H9 (cell line): ENCODE measurements at places on chromosomes 3 and 15. TPM values are rescaled to one million over a fixed set of nuclear protein-coding genes. Genes with fewer than 3 reads are reported as not detected.
A peak's percentile ranks its signal among the peaks of the same experiment; 100 is the strongest.

- no peak overlapping the region for H3K4me3 ChIP-seq
- no peaks in the 10 kb centered on the region for H3K4me1 ChIP-seq
- DNase-seq: no peak
Observed at GRCh38 chr3:32551087-32551486, 19.6 kb downstream of the DYNC1LI1 start.

DNA sequence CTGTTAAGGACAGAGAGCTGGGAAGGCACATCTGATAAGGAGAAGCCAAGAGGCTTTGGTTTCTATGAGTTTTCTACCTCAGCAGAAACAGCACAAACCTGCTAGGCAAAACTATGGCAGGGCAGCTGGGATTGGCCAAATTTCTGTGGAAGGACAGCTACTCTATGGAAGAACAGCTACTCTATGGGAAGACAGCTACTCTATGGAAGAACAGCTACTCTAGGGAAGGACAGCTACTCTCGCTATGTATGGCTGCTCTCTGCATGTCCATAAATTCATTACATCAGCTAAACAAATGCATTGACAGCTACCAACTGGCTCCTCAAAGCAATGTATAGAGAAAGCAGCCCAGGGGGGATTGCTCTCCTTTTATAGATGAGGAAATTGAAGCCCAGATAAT lies 24.8 kb downstream of the MASP1 start:
- no peak for DNase-seq
- H3K4me1 ChIP-seq: peaks cover 2% of the 10 kb centered on the region
- no peak overlapping the region for H3K27ac ChIP-seq
- no peak overlapping the region for H3K4me3 ChIP-seq
- H3K27me3 ChIP-seq: no peaks in the 10 kb centered on the region
- H3K36me3 ChIP-seq: peaks cover 16% of the 10 kb centered on the region

GRCh38 chr3:81910244-81910852 lies 148.9 kb upstream of the GBE1 start:
- DNase-seq: no peak
- H3K27ac ChIP-seq: no peak overlapping the region
- H3K4me1 ChIP-seq: 0 out of 2 replicates have a peak, but pooled peaks cover 2% of the 10 kb centered on the region
- peaks cover 3% of the 10 kb centered on the region for H3K36me3 ChIP-seq
- no peak overlapping the region for H3K4me3 ChIP-seq

- no peak for DNase-seq
- H3K4me3 ChIP-seq: no peak overlapping the region
- no peaks in the 10 kb centered on the region for H3K27me3 ChIP-seq
- no peaks in the 10 kb centered on the region for H3K36me3 ChIP-seq
Observed at GRCh38 chr3:35651851-35652250, 12.5 kb downstream of the ARPP21 start.

GRCh38 chr3:97235611-97236315 lies 421.4 kb downstream of the EPHA6 start:
- no peaks in the 10 kb centered on the region for H3K27me3 ChIP-seq
- H3K4me3 ChIP-seq: no peak overlapping the region
- H3K4me1 ChIP-seq: no peaks in the 10 kb centered on the region
- H3K36me3 ChIP-seq: no peaks in the 10 kb centered on the region
- H3K27ac ChIP-seq: no peak overlapping the region

DNA sequence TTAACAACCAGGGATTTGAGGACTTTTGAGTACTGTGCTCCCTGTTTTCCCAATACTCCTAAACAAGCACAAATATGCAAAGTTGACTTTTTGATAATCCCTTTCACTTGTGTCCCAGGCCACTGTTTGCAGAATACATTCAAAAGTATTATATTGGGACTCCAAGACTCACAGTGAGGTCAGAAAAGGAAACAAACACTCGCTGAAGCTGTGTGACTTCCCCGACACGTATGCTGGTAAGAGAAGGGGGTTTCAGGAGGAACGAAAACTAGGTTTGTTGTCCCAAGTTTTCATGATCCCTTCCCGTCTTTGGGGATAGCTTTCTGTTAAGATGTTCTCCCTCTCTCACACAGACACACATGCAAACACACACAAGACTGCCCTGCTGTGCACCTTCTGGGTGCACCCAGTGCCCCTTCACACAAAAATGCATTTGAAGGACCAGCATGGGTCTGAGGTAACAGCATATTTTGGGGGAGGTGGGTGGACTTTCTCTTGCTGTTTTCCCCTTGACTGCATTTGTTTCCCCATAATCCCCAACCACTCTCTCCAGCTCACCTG lies 225.2 kb upstream of the PRICKLE2 start:
- H3K27ac ChIP-seq: no peak overlapping the region
- DNase-seq: no peak
- no peak overlapping the region for H3K4me3 ChIP-seq

GRCh38 chr15:96737408-96737807 lies 406.9 kb downstream of the NR2F2 start:
- H3K4me1 ChIP-seq: no peaks in the 10 kb centered on the region
- H3K4me3 ChIP-seq: no peak overlapping the region
- no peaks in the 10 kb centered on the region for H3K27me3 ChIP-seq
- DNase-seq: no peak

DNA sequence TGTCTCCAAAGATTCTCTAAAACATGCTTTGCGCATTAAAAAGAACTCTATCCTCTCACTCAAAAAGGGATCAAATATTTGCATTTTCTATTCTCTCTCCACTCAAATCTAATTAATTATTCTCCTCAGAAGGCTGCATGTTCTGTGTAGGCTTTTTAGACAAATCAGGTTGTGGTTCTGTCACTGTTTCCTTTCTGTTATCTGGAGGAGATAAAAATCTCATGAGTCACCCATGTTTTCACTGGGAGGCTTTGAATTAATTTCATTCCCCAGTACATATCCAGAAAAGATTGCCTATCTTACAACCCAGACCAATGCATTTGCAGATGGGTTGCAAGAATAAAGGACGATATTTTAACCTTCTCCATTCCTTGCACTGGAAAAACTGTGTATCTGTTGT lies 446.5 kb downstream of the GRM7 start:
- no peak for DNase-seq
- peaks cover 3% of the 10 kb centered on the region; the same call in 1 of the 2 replicates for H3K4me1 ChIP-seq
- H3K27me3 ChIP-seq: no peaks in the 10 kb centered on the region
- no peaks in the 10 kb centered on the region; the same call in 1 of the 3 replicates for H3K36me3 ChIP-seq
- H3K4me3 ChIP-seq: no peak overlapping the region

GRCh38 chr3:124292329-124292728 lies 300.4 kb upstream of the ROPN1 start:
- H3K4me3 ChIP-seq: no peak overlapping the region
- no peak overlapping the region for H3K27ac ChIP-seq
- no peaks in the 10 kb centered on the region for H3K4me1 ChIP-seq
- DNase-seq: no peak

GRCh38 chr3:194346621-194347020 lies 4.5 kb downstream of the CPN2 start:
- DNase-seq: no peak
- no peaks in the 10 kb centered on the region for H3K36me3 ChIP-seq
- H3K4me3 ChIP-seq: no peak overlapping the region
- no peaks in the 10 kb centered on the region for H3K4me1 ChIP-seq

- H3K36me3 ChIP-seq: no peaks in the 10 kb centered on the region
- H3K4me1 ChIP-seq: no peaks in the 10 kb centered on the region
- H3K27me3 ChIP-seq: no peaks in the 10 kb centered on the region
- H3K4me3 ChIP-seq: no peak overlapping the region
Observed at GRCh38 chr15:81120069-81120468, 14.0 kb upstream of the CFAP161 start.

DNA sequence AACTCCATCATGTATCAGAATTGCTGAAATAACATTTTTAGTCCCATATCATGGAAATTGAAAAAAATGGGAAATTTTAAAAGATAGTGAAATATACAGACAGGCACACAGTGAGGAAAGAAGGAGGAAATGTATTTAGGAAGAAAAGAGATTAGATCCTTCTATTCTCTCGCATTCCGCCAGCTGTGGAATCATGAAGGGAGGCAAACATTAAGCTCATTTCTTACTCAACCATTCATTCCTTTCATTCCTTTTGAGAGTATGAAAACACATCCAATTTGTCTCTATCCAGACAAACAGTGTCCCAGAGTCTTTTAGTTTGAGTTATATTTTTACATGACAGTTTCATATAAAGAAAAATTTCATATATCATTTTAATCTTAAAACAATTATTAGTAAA lies 52.5 kb upstream of the KCNMB2 start:
- no peaks in the 10 kb centered on the region; the same call in 1 of the 2 replicates for H3K4me1 ChIP-seq
- H3K4me3 ChIP-seq: no peak overlapping the region
- H3K27me3 ChIP-seq: no peaks in the 10 kb centered on the region

DNA sequence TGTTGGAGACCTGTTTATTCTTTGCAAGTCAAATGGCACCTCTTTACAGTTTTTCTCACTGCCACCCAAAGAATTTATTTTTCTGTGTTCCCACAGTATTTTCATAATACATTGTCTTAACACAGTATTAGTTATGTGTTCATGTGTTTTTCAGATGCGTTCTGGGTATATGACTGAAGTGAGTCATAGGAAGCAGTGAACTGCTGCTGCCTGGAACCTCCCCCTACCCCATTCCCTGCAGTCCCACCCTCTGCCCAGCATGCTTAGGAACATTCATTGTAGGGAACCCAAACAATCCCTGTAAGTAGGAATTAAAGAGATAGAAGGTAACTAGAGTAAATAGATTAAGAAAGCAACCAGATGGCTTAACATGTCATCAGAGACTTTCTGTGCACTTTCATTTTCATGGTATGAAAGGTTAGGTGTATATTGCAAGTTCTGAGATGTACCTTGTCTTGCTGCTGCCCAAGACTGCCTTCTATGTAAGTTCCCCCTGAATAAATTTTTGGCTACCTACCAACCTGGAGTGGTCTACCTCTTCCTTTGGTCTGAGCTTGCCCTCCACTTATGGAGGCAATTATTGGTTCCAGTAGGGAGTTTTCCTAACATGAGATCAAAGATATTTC lies 21.9 kb upstream of the SQOR start:
- no peaks in the 10 kb centered on the region for H3K4me1 ChIP-seq
- peaks cover 4% of the 10 kb centered on the region; the same call in 1 of the 2 replicates for H3K36me3 ChIP-seq
- no peaks in the 10 kb centered on the region for H3K27me3 ChIP-seq
- H3K27ac ChIP-seq: no peak overlapping the region
- H3K4me3 ChIP-seq: no peak overlapping the region
- DNase-seq: no peak

DNA sequence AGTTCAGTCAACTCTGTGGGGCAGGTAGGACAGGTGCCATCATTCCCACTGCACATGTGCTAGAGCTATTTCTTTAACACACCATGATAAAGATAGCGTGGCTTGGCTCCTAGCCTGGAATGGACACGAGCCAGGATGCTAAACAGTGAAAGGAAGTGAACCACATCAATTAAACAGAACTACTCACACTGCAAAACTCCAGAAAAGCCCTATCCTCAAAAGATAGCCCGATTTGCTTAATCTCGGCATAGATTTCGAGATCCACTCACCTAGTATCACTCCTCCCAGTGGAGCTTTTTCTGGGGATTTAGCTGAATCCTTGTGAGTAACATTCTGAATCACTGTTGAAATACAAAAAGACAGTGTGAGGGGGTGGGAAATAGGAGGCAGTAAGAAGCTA lies 118.0 kb downstream of the ABI3BP start:
- no peak overlapping the region for H3K27ac ChIP-seq
- no peaks in the 10 kb centered on the region for H3K27me3 ChIP-seq
- H3K4me3 ChIP-seq: no peak overlapping the region
- H3K4me1 ChIP-seq: no peaks in the 10 kb centered on the region

DNA sequence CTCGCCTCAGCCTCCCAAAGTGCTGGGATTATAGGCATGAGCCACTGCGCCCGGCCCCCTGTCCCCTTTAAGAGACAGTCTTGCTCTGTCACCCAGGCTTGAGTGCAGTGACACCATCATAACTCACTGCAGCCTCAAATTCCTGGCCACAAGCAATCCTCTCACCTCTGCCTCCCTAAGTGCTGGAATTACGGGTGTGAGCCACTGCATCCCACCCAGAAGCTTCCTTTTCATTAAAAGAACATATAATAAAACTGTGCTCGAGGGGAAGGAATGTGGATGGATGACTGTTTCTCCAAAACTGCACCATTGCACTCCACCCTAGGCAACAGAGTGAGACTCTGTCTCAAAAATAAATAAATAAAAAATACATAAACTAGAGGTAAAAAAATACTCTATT lies 70.1 kb downstream of the NCEH1 start:
- H3K27ac ChIP-seq: no peak overlapping the region
- H3K4me1 ChIP-seq: no peaks in the 10 kb centered on the region
- DNase-seq: no peak

DNA sequence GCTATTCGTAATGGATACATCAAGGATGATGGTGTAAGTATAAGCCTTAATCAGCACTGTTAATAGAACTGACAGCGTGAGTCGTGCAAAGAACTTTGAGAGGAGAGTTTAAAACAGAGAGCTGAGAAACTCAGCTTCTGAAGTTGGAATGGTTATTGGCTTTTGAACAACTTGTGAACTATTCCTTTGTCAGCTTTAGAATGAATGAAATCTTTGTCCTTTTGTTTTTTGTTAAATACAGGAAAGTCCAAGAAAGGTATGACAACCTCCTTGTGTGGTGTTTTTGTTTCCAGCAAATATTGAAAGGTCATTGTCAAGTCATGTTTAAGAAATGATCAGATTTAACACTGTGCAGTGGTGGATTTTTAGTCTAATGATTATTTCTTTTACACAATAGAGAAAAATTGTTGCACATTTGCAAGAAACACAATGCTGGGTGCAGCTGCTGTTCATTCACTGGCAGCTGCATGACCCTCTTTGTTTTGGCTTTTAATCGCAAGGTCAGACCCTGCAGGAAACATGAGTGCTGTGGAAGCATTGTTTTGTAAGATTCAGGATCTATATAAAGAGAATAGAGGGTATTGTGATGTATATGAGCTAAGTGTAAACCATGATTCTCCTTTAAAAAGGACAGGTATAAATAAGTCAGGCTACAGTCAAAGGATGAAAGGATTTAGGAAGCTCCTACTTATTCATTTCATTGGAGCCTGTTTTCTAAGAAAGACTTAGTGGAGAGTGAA lies 21.7 kb upstream of the ABHD10 start:
- no peaks in the 10 kb centered on the region; the same call in 1 of the 2 replicates for H3K36me3 ChIP-seq
- peaks cover 9% of the 10 kb centered on the region; the same call in 1 of the 2 replicates for H3K4me1 ChIP-seq
- peak overlapping the region; percentile 1; the same call in 1 of the 2 replicates for H3K4me3 ChIP-seq
- peaks cover 1% of the 10 kb centered on the region; the same call in 1 of the 2 replicates for H3K27me3 ChIP-seq
- H3K27ac ChIP-seq: no peak overlapping the region

The GOLGA6L7 gene
- not detected in 2 replicates for total RNA-seq

The CHRM5 gene
- not detected in 2 replicates for total RNA-seq

The CX3CR1 gene
- total RNA-seq: 0.09 TPM in 1 of 2 replicates, not detected in the other

The EPHA6 gene
- total RNA-seq: 0.48 and 0.61 TPM in 2 replicates
